ENCODE measurements at places on chromosomes 5 and 9. TPM values are rescaled to one million over a fixed set of nuclear protein-coding genes. Genes with fewer than 3 reads are reported as not detected.
A peak's percentile ranks its signal among the peaks of the same experiment; 100 is the strongest.

Gene IL11RA
- 128 TPM for polyA plus RNA-seq

Gene CTXN3
- 3.1 TPM for polyA plus RNA-seq

Gene TRIM7
- polyA plus RNA-seq = 8.0 TPM

Gene JAKMIP2
- 1.7 TPM for polyA plus RNA-seq

Gene ARSI
- 5.8 TPM for polyA plus RNA-seq

Gene NR5A1
- polyA plus RNA-seq = not detected

Gene DNAJC21
- polyA plus RNA-seq = 53.4 TPM

DNA sequence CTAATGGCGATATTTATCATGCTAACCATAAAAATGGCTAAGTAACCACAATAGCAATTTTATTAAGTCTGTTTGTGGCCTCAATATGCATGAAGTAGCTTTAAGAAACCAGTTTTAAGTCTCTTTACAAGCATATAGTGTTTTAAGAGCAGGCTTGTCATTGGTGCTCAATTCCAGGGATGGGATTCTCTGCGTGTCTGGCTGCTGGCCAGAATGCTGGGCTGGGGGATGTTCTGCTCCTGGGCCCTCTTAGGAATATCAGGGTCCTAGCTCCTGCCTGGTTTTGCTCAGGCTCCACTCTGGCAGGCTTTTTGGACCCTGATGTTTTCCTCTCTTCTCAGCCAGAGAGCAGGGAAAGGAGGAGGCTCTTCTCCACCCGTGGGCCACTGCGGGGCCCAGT lies 127.2 kb downstream of the PDE8B start:
- no peak for DNase-seq

- DNase-seq = peak; percentile 39
Measured at GRCh38 chr9:83266666-83267496, 203.9 kb upstream of the RASEF start.

DNA sequence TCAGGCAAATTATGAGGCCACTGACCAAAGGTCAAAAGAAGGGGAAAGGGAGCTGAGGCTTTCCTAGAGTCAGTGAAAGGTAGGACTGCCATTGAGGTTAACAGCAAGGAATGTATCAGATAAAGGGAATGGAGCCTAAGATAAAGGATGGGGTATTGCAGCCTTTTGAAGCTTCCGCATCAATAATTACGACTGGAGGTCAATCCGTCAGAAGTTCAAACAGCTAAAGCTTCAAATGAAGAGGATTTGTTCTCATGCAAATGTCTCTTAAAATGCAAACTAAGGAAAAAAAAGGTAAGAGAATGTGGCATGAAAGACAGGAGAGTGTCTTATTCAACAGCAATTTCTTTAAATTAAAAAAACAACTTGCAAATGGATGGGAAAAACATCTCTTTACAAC lies 341.1 kb upstream of the RGMB start:
- DNase-seq = no peak

GRCh38 chr5:167658889-167659288 lies 632.6 kb upstream of the WWC1 start:
- no peak for DNase-seq

GRCh38 chr9:18327121-18327520 lies 146.8 kb upstream of the ADAMTSL1 start:
- DNase-seq = no peak

DNA sequence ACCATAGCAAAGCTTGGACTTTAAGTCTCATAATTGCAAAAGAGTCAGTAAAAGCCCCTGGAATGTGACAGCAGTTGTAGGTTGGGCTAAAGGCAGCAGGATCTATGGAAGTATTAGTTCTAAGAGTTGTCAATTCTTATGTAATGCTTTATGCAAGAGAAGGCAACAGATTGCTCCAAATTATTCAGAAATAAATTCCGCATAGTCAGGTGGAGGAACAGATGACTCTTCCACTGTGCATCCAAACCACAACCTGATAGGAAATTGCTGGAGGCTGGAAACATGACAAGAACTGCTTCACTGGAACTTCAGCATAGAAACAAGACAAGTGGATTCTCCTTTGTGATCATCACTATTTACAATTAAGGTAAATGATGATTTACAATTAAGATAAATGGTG lies 101.0 kb downstream of the STARD4 start:
- DNase-seq = no peak

DNA sequence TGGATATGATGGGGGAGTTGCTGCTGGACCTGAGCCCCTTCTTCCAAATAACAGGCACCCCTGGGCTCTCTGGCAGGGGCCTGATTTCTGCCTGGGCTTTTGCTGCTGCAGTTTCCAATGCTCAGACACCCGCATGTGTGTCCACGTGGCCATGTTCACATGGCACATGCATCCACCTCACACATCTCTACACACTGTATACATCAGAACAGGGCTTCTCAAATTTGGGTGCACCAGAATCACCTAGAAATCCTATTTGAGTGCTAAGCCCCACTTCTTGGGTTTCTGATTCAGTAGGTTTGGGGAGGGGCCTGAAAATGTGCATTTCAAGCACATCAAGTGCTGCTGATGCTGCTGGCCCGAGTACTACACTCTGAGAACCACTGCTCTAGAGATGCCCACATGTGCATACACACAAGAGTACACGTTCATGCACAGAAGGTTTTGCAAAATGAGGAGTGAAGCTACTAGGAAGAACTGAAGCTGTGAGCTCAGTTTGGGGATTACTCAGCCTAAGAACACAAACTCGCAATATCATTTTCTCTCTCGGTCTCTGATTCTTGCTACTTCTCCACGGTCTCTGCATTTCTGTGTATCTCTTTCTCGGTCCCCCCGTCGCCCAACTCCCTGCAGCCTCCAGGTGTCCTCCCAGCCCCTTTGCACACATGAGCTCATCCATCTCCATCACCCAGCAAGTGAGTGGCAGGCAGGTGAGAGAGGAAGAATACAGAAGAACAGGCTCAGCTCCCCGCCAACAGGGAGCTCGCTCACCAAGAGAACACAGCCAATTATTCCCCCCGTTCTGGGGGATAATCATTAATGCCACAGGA lies 97.0 kb downstream of the PCDH1 start:
- DNase-seq = no peak

DNA sequence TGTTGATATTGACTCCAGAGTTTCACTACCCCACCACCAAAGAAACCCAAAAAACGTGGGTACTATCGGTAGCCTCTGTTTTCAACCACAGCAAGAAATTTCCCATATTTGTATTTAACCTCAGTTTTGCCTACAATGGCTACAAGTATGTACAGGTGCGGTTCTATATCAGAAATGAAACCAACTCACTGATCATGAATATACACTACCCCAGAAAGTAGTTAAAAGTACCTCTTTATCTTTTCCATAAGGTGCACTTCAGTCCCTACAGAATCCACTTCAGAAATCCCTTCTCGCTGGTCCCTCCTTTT lies 140.6 kb upstream of the SLC12A2 start:
- no peak for DNase-seq

GRCh38 chr5:16805486-16805885 lies 130.6 kb downstream of the MYO10 start:
- peak; percentile 55 for DNase-seq
